ENCODE measurements at places on chromosomes 5 and 9.

DNA sequence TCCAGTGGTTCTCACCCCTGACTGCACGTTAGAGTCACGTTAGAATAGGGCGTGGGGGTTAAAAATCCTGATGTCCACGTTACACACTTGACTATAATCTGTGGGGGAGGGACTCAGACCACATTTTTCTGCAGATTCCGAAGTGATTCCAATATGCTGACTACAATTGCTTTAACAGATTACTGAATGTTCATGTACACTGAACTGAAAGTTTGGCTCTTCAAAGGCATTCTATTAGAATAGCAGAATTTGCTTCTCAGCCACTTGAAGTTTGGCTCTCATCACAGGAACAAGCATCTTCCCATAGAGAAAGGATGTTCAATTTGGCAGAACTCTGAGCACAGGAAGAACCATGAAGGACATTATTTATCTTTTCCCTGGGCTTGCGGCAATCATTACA lies 84.5 kb downstream of the HAPLN1 start:
- DNase-seq: no peak

- DNase-seq: no peak
These were observed 252.7 kb upstream of the GRIA1 start for GRCh38 chr5:153237671-153238332.

DNA sequence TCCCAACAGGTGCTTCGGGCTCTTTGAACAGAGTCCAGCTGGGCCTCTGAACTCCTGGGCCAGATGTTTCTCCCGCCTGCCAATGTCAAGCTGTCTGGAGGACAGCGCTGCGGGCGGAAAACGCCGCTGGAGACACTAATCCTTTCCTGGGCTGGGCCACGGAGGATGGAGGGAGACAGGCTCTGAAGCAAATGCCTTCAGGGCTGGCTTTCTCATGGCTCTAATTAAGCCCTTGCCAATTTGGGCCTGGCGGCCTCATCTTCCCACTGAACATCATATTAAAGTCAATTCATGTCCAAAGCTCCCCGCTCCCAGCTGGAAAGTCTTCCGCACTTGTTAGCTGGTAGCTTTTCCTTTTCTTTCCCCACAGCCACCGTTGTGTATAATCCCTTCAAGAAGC lies 72.7 kb downstream of the NTNG2 start:
- DNase-seq: no peak

DNA sequence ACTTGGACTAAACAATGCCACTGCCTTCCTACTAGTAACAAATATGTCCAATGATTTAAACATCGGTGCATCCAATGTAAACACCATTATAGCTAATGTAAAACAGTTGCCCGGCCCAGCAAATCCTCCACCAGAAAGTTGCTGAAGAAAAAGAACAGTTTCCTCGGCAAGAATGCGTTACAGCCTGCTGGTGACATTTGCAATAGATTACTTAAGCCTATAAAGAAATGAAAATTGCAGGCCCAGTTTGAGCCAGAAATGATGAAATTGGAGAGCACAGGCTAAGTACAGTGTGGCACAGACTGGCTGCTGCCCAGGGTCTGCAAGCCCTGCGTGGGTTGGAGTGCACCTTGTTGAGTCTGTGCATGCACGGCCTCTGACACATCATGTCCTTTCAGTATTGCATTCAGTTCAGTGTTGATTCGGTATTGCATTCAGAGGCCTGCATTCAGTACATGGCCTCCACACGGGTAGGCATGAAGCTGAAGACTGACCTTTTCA lies 406.0 kb upstream of the KLF4 start:
- no peak for DNase-seq

GRCh38 chr5:153829510-153830065 lies 209.1 kb downstream of the FAM114A2 start:
- no peak for DNase-seq

- no peak for DNase-seq
These were observed 162.9 kb downstream of the NTRK2 start for GRCh38 chr9:84832453-84832852.

- DNase-seq: no peak
These were observed 14.0 kb upstream of the JAK2 start for GRCh38 chr9:4970970-4971641.

GRCh38 chr5:123367739-123368138 lies 55.5 kb downstream of the CEP120 start:
- DNase-seq: no peak

All from HEK293T (cell line).